ENCODE measurements at places on chromosomes 6 and 20. TPM values are rescaled to one million over a fixed set of nuclear protein-coding genes. Genes with fewer than 3 reads are reported as not detected.

GRCh38 chr6:44730771-44731391 is 343.4 kb downstream of the CDC5L start:
- no peak for DNase-seq

DNA sequence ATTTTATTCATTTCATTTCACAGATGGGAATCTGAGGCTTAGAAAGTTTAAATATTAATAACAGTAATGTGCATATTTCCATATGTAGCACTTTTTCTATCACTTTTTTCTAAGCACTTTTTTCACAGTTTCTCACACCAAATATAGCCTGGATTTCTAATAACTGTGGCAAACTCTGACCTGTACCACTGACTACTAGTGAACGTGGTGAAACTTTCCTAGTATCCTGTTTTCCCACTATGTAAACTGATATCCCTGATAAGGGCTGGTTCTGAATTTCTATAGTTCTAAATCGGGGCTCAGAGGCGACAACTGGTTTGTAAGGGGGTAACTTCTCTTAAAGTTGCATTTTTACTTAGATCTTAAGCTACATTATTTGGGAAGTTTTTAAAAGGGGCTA is 32.6 kb downstream of the MAP7 start:
- no peak for DNase-seq

DNA sequence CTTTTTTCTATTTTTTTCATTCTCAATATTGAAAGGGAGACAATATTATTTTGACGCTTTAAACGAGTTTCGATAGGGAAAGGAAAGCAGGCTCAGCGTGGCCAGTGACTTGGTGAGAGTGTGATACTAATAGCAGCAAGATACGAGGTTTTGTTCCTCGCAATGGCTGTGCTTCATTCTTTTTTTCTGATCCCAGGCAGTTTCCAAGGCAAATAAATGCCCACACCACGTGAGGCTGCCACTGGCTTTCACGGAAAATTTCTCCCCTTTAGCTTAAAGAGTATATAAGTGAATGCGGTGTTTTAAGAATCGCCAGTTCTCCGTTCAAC is 196.4 kb upstream of the ZNF184 start:
- DNase-seq = no peak

GRCh38 chr20:64077094-64077493 is 2.2 kb downstream of the RGS19 start:
- DNase-seq = no peak

DNA sequence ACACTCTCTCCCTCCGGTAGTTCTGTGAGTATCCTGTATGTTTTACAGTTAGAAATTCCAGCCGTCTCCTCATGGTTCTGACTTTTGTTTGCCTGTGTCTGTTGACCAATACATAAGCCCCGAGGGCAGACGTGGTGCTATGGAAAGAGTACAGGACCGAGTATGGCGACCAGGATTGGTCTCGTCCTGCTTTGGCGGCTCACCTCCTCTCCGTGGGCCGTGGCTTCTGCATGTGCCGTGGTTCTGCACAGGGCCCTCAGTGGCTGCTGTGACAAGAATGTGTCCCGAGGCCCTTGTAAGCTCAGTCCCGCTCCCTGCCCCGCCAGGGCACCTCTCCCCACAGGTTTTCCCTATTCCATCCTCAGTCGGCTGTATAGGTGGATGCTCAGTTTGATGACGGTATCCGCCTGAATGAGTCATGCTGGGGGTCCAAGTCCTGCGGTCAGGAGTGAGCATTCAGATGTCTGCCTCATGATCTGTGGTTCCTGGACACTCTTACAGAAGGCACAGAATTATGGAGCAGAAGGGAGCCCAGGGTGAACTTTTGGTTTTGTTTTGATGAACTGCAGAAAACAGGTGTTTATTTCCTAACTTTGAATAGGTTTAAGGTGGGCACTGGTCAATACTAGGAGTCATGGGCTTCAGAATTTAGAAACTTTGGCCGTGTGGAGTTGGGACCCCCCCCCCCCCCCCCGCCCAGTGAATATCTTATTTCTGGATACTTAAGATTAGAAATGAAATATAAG is 1.2 kb downstream of the ARFGAP1 start:
- peak; percentile 62 for DNase-seq

GRCh38 chr6:14997507-14997906 is 248.4 kb upstream of the JARID2 start:
- no peak for DNase-seq

DNA sequence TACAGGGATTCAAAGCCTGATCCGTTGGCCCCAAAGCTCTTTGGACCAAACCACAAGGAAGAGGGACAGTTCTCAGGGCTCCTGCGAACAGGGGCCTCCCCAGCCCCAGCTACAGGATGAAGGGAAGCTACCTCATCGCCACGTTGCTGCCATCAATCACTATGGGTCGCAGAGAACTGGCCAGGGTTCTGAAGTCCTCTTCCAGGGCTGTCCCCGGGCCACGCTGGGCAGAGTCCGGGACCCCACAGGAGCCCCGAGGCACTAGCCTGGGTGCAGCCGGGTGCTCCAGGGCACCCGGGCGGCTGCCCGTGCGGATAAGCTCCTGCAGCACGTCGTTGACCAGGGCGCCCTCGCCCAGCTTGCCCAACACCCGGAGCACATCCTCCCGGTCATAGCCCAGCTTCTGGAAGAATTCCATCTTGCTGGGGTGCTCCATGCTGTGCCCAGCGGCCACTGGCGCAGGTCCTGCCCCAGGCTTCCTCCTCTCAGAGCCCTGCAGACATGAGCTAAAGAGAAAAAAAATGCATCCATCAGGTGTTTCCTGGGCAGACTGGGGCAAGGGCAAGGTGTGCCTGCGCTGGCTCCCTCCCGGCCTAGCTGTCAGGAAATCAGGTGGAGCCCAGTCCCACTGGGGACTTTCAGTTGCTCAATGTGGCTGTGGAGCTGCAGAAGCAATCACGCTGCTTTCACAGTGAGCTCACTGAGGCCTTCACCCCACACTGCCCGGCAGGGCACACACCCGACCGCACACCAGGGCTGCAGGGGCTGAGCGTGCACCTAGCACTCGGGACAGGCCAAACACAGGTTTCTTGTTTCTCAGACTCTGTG is 10.5 kb downstream of the ZC3H12D start:
- DNase-seq = no peak

DNA sequence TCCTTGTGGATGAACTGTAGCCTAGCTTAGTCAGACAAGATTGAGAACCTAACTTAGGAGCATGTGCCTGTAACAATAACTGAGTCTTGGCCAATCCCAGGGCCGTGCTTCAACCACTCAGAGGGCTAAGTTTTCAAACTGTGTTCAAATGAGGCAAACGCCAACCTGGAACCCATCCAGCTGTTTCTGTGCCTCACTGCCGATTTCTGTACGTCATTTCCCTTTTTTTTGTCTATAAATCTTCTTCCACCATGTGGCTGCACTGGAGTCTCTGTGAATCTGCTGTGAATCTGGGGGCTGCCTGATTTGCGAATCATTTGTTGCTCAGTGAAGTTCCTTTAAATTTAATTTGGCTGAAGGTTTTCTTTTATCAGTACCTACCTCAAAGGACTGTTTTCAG is 115.0 kb upstream of the CHD6 start:
- DNase-seq = no peak

DNA sequence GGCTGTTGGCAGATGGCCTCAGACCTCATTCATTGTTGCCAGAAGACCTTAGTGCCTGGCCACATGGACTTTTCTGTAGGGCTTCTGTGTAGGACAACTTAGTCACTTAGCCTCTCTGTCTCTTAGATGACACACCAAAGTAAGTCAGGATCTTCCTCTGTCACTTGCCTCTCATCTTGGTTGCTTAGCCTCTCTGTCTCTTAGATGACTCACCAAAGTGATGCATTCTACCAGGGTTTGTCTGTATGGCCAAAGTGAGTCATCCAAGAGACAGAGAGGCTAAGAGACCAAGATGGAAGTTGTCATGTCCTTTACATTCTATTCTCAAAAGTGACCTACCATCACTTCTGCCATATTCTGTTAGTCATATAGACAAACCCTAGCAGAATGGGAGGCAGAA is 255.9 kb upstream of the DEFB112 start:
- DNase-seq = peak; percentile 1

- DNase-seq = no peak
These were observed 7.7 kb upstream of the SCP2D1 start for GRCh38 chr20:18805881-18806280.

DNA sequence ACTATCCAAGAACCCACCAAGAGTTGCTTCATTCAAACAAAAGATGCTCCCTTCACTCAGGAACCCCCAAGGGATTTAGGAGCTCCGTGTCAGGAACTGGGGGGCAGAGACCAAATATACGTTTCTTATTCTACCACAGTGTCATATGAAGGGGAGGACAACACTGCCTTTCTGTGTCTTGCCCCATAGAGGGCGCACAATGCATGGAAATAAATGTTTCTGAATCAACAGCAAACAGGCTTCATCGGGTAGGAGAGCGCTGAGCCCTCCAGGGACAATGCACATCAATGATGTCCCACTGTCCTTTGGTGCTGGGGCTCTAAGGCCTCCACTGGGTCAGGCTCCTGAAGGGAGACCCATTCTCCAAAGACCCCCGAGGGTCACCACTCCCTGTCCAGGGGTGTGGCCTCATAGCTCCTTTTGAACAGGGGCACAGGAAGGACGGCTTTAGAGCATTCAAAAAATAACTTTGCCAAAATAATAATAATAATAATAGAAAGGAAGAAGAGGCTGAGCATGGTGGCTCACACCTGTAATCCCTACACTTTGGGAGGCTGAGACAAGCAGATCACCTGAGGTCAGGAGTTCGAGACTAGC is 31.1 kb downstream of the PLG start:
- DNase-seq = peak; percentile 7

- peak; percentile 75 for DNase-seq
These were observed 12.5 kb upstream of the THBD start for GRCh38 chr20:23061734-23062561.

DNA sequence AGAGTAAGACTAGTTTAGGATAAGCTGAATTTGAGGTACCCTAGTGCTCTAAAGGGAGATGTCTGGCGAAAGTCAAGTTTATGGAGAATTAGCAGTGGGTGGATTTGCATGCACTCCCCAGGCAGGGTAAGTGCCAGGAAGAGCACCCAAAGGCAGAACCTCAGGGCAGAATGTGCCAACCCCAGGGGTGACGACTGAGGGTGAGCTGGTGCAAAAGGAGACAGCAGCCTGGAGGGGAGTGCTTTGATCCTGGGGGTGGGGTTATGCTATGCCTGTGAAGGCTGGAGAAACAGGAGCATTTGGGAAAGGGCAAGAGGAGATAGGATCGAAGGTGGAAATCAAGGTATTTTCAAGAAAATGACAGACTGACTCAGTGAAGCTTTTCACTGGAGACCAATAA is 208.5 kb upstream of the PDE10A start:
- DNase-seq = no peak

- no peak for DNase-seq
These were observed 29.7 kb downstream of the SPDEF start for GRCh38 chr6:34526241-34526972.

GRCh38 chr6:17197607-17198006 is 83.6 kb upstream of the RBM24 start:
- DNase-seq = no peak

DNA sequence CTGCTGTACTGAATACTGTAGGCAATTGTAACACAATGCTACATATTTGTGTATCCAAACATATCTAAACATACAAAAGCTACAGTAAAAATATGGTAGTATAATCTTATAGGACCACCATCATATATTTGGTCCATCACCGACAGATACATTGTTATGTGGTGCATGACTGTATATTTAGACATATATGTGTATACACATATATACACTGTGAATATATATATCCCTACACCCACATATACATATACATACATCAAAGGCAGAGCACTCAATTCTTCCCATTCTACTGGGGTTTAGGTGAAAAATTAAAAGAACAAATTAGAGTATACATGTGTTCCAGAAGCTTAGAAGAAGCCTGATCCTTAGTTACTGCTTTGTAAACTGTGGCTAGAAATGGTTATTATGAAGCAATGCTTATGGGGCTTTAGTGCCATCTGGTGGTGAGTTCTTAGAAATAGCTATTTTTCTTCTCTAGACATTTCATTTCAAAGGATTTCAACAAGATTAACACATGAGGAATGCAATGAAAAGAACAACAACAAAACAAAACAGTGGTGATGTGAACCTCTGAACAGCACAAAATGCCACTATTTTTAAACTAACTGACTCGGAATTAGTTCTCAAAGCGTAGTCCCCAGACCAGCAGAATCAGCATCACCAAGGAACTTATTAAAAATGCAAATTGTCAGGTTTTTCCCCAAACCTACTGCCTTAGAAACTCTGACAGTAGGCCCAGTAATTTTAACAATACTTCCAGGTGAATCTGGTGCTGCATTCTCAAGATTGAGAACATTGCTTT is 38.0 kb downstream of the PKHD1 start:
- DNase-seq = peak; percentile 21

- DNase-seq = no peak
These were observed 93.2 kb downstream of the CLVS2 start for GRCh38 chr6:123089226-123089625.

DNA sequence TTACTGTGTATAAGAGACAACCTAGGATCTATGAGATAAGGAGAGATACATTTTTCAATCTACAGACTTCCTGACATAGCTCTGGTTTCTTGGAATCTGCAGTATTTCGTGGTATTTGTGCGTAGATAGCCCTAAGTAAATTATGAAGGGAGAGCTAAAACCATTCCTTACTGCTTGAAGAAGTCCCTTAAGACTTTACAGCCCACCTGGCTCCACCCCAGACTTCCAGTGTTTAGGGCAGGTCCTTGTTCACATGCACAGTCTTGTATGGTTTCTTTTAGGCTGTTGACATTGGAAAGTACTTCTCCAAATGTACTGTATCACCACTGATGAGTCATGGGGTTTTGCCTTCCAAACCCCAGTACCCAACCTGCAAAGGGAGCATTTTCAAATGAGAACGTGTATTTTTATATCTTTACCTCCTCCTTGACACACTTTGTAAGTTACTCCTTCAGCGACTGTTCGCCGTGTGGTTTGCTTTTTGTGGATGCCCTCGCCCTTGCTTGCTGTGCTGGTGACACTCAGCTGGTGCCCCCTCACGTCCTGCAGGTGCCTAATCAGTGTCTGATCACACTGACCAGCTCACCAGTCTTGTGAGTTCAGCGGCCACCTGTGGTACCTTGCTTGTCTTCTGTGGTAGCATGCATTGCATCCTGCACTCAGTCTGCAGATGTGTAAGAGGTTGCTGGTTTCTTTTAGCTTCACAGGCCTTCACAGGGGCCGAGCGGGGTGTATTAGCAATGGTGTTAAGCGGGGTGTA is 73.3 kb downstream of the IGF2R start:
- no peak for DNase-seq

- no peak for DNase-seq
These were observed at the start of gene C6orf15 for GRCh38 chr6:31112478-31112877. TSS of gene C6orf15 (minus strand) at chr6:31112575. CDS start at chr6:31112555, 20 bp downstream.

DNA sequence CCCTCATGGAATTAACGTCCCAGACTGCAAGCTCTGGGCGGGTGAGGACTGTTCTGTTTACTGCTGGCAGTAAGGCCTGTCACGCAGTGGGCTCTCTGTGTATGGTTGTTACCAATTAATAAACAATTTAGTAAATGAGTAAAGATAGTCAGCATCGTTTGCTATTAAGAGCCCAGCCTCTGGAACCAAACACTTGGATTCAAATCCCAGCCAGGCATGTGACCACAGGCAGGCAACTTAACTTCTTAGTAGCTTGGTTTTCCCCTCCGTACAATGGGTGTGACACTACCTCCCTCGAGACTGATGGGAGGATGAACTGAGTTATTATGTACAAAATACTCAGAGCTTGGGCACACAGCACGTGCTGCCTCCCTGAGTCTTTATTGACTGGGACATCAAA is 137.7 kb upstream of the ARMC2 start:
- DNase-seq = no peak

ADAM33 gene
- polyA plus RNA-seq = 0.22 TPM

HECA gene
- 0.94 TPM for polyA plus RNA-seq

FAM210B gene
- polyA plus RNA-seq = 10.8 TPM

MOG gene
- not detected for polyA plus RNA-seq

TMEM74B gene
- polyA plus RNA-seq = 3.7 TPM

SPATS1 gene
- polyA plus RNA-seq = not detected

MROH8 gene
- 1.3 TPM for polyA plus RNA-seq
